ENCODE measurements at places on chromosomes 5 and 9.

DNA sequence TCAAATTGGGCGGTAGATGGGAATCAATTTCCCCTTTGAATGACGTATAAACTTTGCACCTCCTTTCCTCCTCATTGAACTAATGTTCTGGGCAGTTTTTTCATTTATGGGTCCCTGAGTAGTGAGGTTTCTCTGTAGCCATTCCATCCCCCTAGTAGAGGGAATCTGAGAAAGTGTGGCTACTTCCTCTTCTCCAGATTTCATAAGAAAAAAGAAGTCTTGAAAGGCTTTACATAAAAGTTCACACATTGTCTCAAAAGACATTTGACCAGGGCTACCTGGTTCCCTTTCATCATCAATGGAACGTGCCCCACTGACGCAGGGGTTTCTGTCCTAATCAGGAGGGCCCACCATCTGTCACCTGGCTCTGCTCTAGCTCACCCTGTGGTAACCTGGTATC lies 57.3 kb downstream of the CTSL start:
- DNase-seq: no peak

GRCh38 chr9:111533099-111533790 lies 8.3 kb downstream of the ZNF483 start:
- DNase-seq: no peak

DNA sequence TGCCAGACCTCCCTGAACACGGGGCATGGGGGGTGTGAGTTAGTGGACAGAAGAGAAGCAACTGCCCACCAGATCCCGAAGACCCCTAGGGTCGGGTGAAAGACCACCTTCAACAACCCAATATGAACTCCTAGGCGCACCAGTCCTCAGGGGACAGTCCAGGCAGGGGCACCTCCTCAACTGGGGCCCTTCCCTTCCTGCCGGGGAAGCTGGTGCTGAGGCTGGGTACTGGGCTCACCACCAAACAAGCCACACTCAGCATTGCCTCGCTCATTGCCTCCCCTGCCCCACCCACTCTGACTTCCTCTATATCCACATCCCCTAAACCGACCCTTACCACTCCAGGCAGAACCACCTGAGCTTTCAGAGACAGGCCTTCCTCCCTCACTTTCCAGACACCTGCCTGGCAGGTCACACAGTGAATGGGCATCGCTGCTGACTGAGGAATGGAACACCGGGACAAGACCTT lies 42.5 kb downstream of the SEMA4D start:
- DNase-seq: no peak

DNA sequence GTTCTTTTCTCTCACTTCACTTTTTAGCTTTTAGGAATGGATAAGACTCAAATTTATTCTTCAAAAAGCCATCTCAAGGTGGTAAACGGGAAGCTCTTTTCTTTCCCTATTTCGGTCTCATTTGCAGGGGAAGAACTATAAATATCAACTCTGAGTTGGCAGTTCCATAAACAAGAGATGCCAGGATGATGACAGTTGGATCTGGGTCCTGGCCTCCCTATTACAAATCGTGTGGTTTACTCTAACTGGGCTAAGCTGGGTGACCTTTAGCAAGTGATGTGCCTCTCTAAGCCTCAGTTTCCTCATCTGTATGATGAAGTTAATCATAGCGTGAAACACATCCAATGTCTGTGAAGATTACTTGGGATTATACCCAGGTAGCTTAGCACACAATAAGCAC lies 44.2 kb downstream of the TLE4 start:
- no peak for DNase-seq

- DNase-seq: no peak
These were observed 11.4 kb downstream of the YTHDC2 start for GRCh38 chr5:113524927-113525326.

DNA sequence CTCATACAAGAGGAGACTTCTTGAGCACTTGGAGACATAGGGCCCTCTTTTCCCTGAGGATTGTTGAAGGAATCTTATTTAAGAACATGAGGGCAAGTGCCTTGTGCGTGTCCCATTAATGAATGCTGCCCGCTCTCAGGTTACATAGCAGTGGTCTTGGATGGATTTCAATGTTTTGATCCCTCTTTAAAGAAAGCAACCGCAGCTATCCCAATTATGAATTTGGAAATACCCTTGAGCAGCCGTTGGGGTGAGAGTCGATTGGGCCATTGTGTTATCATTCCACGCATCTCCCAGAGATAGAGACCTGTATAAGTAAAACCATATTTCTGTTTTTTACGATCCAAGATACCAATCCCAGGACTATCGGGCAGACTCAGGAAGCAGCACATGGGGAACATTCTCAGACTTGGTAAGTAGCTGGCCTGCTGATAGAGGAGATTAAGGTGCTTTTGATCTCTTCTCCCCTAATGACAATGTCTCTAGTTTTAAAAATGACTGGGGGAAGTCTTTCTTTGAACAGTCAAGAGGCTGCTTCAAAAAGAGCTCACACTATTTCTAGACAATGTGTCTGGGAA lies 145.3 kb downstream of the MACROH2A1 start:
- no peak for DNase-seq

All from stomach (tissue), 19 donors.